Epithelial cell of proximal tubule (primary cell): ENCODE measurements at places on chromosomes 7 and 10. TPM values are rescaled to one million over a fixed set of nuclear protein-coding genes. Genes with fewer than 3 reads are reported as not detected.

The GIMAP2 gene
- 0.07 TPM in 1 of 2 replicates, not detected in the other for total RNA-seq

DNA sequence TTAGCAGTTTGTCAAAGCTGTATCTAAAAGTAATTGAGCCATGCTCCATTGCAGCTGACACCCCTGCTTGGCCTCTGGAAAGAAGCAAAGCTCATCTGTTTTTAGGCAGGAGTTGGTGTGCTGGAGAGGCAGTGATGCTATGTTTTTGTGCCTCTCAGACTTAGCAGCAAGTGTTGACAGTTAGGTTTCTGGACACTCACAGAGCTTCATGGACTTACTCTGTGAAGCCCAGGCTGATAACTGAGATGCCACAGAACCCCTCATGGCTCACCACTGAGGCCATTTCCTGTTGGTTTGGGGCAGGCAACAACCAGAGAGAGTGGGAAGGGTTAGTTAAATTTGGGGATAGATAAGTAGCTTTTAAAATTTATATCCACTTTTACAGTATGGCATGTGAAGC, 59.8 kb downstream of the BTAF1 start:
- DNase-seq, result no peak

DNA sequence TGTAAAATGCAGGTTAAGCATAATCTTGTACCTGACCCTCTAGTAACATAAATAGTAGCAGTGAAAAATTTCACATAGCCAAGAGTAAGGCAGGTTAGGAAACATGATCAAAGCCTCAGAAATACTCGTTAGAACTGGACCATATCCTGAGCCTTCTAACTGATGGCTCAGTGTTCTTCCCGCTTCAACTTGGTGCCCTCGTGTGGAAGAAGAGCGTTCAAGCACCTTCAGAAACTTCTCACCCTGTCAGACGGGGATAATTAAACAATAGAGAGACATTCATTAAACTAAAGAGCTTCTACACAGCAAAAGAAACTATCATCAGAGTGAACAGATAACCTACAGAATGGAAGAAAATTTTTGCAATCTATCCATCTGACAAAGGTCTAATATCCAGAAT, 124.5 kb downstream of the MYOF start:
- DNase-seq, result no peak

The BRAT1 gene
- 53.0 and 68.9 TPM in 2 replicates for total RNA-seq

GRCh38 chr10:106643473-106643872, 521.0 kb downstream of the SORCS1 start:
- no peak for DNase-seq

DNA sequence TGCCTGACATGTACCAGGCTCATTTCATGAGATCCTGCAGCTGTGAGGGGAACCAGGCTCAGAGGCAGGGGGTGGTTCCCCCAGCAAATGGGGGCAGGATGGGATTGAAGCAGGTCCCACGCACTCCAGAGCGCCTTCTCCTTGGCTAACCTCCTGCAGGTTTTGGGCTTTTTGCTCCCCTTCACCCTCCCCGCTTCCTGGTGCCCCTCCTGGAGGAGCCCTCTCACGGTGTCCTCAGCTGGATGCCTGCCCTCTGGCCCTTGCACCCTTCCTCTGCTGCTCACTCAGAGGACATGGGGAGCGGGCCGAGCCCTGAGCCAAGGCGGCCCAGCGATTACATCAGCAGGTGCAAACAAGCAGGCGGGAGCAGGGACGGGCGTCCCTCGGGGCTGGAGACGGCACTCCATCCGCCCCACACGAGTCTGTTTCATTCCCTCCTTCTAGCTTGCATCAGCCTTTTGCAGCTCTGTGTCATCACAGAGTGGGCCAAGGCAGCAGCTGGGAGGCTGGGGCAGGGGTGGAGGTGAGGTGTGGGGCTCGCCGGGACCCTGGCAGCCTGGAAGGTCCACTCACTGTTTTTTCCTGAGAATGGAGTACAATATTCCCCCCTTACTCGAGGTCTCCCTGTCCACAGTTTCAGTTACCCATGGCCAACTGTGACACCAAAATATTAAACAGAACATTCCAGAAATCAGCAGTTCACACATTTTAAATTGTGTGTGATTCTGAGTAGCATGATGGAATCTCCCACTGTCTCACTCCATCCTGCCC, 52.7 kb upstream of the SLC29A3 start:
- no peak for DNase-seq

The CAMK2B gene
- total RNA-seq, result not detected in 2 replicates

DNA sequence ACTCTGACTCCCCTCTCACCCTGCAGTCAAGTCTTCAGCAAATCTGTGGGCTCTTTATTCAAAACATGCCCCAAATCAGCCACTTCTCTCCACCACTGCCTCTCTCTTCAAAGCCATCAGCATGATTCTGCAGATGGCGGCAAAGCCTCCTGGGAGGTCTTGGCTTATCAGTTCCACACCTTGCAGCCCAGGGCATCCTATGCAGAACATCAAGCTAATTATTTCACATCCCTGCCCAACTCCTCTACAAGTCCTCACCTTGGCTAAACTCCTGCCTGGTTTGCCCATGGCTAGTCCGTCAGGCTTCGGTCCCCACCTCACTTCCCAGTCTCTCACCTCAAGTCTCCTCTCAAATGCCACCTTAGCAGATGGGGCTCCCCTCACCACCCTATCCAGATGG, 70.2 kb downstream of the PIP4K2A start:
- DNase-seq, result no peak

The LEP gene
- total RNA-seq, result not detected in 2 replicates

- no peak for DNase-seq
Measured at GRCh38 chr7:29077176-29077575, 69.2 kb downstream of the CPVL start.

GRCh38 chr7:119515214-119515613, 757.8 kb upstream of the KCND2 start:
- DNase-seq, result no peak

The CCDC186 gene
- total RNA-seq, result 9.8 and 22.1 TPM in 2 replicates

The NUTM2A gene
- total RNA-seq, result 0.65 and 0.69 TPM in 2 replicates

The LRRD1 gene
- total RNA-seq, result not detected in 2 replicates

GRCh38 chr7:121957626-121958025, 84.7 kb downstream of the PTPRZ1 start:
- DNase-seq, result no peak

- no peak for DNase-seq
Measured at GRCh38 chr10:89494068-89494467, 41.3 kb downstream of the SLC16A12 start.

The POLR2J2 gene
- 1.3 TPM in 1 of 2 replicates, not detected in the other for total RNA-seq

The LBX1 gene
- total RNA-seq, result not detected in 2 replicates

The ICA1 gene
- 9.6 and 30.3 TPM in 2 replicates for total RNA-seq

DNA sequence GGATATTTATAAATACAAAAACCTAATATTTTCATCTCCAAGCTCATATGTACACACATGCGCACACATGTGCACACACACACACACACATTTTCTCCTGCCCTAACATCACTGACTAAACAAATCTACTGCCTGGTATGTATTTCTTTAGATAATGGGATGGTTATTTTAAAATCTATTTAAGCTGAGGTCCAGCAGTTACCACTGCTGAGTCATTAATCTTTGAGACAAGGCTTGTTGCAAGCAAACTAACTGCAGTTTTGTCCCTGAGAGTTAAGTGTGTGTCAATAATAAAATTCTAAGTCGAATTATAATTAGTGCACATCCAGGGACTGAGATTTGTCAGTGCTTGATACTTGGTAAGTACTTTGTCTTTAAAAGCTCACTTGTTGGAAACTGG, 135.1 kb downstream of the VPS50 start:
- no peak for DNase-seq

DNA sequence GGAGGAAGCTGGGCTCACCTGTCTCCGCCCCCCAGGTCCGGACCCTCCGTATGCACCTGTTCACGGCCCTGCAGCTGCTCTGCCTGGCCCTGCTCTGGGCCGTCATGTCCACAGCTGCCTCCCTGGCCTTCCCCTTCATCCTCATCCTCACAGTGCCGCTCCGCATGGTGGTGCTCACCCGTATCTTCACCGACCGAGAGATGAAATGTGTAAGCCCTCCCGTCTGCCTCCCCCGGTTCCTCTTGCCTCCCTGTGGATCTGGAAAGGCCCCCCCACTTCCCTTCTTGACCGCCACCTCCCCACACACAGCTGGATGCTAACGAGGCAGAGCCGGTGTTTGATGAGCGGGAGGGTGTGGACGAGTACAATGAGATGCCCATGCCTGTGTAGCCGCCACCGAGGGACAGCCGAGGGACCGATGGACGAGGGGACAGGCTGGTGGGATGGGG, 4.6 kb downstream of the FASTK start:
- DNase-seq, result no peak

GRCh38 chr7:28607855-28608193, 195.5 kb downstream of the CREB5 start:
- DNase-seq, result no peak

The ANKRD7 gene
- total RNA-seq, result 0.69 and 1.5 TPM in 2 replicates

GRCh38 chr10:88027570-88027969, 164.1 kb downstream of the PTEN start:
- no peak for DNase-seq

DNA sequence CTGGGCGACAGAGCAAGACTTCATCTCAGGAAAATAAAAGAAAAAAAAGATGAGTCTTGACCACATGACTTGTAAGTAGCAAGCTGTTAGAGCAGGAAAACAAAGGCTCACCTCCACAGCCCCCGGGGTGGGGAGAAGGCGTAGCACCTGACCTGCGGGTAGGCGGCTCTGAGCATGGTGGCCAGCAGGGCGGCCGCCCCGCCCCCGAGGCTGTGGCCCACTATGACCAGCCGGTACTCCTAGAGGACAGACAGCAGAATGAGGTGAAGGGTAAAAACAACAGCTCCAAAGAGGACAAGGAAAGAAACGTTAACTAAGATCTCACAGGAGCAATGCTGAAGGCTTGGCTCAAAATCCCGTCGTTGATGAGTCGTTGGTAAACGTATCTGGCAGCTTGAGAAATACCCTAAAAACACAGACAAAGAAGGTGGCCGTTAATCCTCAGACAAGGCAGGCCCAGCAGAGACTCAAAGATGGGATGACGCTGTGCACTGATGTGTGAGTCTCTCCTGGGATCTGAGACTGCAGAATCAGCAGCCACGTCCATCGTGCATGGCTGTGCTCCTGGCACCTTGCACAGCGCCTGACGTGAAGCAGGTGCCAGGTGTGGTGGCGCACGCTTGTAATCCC, 31.1 kb downstream of the DAGLB start:
- no peak for DNase-seq

DNA sequence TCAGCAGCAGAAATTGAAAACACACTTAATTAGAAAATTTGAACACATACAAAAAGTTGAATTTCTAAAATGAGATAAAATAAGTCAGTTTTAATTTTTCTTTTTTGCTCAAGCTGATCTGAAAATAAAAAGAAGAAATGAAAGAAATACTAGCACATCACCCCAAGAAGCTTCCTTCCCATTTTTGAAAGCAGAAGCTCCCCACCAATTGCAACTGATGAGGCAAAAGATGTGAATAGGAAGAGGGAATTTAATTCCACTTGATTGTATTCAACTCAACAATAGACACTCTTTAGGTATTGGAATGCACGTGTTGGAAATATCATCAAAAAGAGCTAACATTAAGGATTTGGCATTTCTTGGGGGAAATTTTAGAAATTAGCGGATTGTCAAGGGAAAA, 175.8 kb downstream of the TRIL start:
- DNase-seq, result no peak

GRCh38 chr10:129140921-129141885, 325.8 kb upstream of the MGMT start:
- no peak for DNase-seq

- DNase-seq, result no peak
Measured at GRCh38 chr10:58721601-58722281, 209.1 kb downstream of the BICC1 start.
